Mesothelial cell of epicardium (in vitro differentiated cells): ENCODE measurements at places on chromosomes 16 and 17.

DNA sequence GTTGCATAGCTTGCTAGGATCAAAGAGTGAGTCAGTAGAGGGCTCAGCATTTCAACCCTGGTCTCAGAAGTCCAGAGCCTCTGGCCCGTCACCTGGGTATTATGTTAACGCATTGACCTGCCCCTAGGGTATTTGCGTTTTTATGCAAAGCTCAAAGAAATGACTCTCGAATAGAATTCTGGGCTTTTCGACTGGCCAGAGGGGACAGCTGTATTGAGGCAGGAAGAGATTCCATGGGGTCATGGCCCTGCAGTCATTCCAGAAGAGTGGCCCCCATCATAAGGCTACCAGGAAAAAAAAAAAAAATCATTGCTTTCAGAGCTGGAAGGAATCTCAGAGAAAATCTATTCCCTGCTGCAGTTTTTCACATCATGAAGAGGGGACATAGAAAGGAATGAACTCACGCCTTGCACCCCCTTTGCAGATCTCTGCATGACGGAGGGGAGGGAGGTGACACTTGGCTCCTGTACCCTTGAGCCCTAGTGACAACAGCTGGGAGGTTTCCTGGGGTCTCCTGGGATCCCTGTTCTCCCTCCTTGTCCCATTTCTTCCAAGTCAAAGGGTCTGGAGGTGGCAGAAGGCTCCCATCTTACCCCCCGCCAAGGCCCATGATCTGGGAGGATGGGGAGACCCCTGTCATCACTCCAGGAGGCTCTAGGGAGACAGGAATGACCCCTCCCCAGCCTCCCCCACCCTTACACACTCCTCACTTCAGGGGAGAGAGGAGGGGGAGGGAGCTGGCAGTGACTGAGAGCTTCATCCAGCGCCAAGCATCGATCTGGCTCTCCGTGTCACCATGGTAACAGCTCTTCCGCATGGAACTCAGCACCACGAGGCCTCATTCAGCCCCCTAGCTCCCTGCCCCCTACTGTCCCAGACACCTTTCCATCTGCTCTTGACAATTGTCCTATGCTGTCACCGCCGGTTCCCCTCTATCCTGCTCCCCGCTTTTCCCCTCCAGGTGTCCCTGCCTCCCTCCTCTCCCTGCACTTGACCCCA, 35.8 kb downstream of the GP2 start:
- DNase-seq = no peak
- H3K36me3 ChIP-seq = no peaks in the 10 kb centered on the region
- H3K4me3 ChIP-seq = no peak overlapping the region
- no peak overlapping the region for H3K27ac ChIP-seq
- peaks cover 24% of the 10 kb centered on the region for H3K27me3 ChIP-seq

- H3K4me1 ChIP-seq = peaks cover 7% of the 10 kb centered on the region
- no peak overlapping the region for H3K27ac ChIP-seq
- peaks cover 6% of the 10 kb centered on the region for H3K36me3 ChIP-seq
- H3K4me3 ChIP-seq = no peak overlapping the region
These were observed 8.0 kb downstream of the FBXO31 start for GRCh38 chr16:87375426-87376135.

- peak; percentile 75 for DNase-seq
- H3K36me3 ChIP-seq = peaks cover 2% of the 10 kb centered on the region
- H3K4me3 ChIP-seq = peak within 1 kb of the TSS; percentile 71
- H3K4me1 ChIP-seq = peaks cover 5% of the 10 kb centered on the region
- H3K27me3 ChIP-seq = peaks cover 45% of the 10 kb centered on the region
- H3K27ac ChIP-seq = no peak within 1 kb of the TSS
These were observed at the start of gene CORO6 for GRCh38 chr17:29622337-29623282. TSS of gene CORO6 (minus strand) at chr17:29622912. CDS start at chr17:29621421, 1,491 bp downstream.

- DNase-seq = no peak
- no peak overlapping the region for H3K27ac ChIP-seq
- no peaks in the 10 kb centered on the region for H3K4me1 ChIP-seq
- H3K27me3 ChIP-seq = peaks cover 3% of the 10 kb centered on the region
- H3K36me3 ChIP-seq = no peaks in the 10 kb centered on the region
These were observed 143.3 kb upstream of the ANKFN1 start for GRCh38 chr17:56009795-56010651.

DNA sequence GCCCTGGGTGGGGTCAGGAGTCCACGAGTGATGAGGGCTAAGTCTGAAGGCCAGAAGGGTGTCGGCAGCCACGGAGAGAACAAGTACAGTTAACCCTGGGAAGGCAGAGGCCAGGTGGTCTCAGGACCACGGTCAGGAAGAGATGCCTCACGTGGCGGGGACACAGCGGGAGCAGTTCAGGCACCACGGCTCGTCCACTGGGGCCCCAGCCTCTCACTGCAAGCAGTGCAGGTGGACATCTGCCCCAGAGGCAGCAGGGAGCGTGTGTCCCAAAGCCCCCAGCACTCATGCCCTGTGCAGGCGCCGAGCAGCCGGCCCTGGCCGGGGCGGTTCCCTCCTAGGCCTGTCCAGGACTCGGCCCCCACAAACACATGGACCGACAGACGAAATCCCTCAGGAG, 4.7 kb downstream of the LMF1 start:
- peaks cover 20% of the 10 kb centered on the region for H3K4me1 ChIP-seq
- peaks cover 44% of the 10 kb centered on the region for H3K36me3 ChIP-seq
- no peak for DNase-seq
- H3K4me3 ChIP-seq = no peak overlapping the region
- no peak overlapping the region for H3K27ac ChIP-seq

DNA sequence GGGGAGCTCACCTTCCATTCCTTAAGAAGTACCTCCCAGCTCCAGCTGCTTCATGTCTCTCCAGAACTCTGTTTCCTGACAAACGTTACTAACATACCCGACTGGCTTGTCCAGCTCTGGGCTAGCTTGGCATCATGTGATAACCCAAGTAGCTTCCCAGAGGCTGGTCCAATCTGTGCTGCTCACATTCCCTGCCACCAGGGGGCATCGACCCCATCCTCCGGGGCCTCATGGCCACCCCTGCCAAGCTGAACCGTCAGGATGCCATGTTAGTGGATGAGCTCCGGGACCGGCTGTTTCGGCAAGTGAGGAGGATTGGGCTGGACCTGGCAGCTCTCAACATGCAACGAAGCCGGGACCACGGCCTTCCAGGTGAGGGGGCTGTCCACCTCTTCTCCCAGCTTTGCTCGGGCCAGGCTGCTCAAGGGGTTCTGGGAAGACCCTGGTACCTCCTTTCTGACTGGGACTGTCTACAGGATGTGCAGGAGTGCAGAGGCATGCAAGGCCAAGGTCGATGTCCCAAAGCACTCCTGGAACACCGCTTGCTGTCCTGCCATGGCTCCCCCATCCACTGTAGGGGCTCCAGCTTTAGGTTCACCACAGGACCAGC, 7.6 kb downstream of the EPX start:
- no peaks in the 10 kb centered on the region for H3K4me1 ChIP-seq
- no peak overlapping the region for H3K27ac ChIP-seq
- peaks cover 50% of the 10 kb centered on the region for H3K27me3 ChIP-seq
- no peak overlapping the region for H3K4me3 ChIP-seq
- no peaks in the 10 kb centered on the region for H3K36me3 ChIP-seq

GRCh38 chr17:50481648-50482047, 3.0 kb downstream of the RSAD1 start:
- no peak overlapping the region for H3K4me3 ChIP-seq
- no peaks in the 10 kb centered on the region for H3K27me3 ChIP-seq
- peaks cover 12% of the 10 kb centered on the region for H3K4me1 ChIP-seq
- no peak overlapping the region for H3K27ac ChIP-seq
- no peak for DNase-seq

GRCh38 chr16:81626181-81626674, 152.9 kb upstream of the PLCG2 start:
- peaks cover 4% of the 10 kb centered on the region for H3K36me3 ChIP-seq
- H3K4me1 ChIP-seq = peaks cover 19% of the 10 kb centered on the region
- H3K4me3 ChIP-seq = no peak overlapping the region
- DNase-seq = no peak

DNA sequence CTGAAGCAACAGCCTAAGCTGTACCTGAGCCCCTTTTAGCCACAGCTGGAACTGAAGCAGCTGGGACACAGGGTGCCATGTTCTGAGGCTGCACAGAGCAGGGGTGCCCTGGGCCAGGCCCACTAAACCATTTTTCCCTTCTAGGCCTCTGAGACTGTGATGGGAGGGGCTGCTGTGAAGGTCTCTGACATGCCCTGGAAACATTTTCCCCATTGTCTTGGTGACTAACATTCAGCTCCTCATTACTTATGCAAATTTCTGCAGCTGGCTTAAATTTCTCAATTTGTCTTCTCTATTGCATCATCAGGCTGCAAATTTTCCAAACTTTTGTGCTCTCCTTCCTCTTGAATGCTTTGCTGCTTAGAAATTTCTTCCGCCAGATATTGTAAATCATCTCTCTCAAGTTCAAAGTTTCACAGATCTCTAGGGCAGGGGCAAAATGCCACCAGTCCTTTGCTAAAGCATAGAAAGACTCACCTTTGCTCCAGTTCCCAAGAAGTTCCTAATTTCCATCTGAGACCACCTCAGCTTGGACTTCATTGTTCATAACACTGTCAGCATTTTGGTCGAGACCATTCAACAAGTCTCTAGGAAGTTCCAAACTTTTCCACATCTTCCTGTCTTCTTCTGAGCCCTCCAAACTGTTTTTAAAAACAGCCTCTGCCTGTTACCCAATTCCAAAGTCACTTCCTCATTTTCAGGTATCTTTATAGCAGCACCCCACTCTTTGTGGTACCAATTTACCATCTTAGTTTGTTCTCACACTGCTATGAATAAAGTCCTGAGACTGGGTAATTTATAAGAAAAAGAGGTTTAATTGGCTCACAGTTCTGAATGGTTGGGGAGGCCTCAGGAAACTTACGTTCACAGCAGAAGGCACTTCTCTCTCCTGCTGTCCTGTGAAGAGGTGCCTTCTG, 49.8 kb downstream of the TMEM100 start:
- no peak overlapping the region for H3K27ac ChIP-seq
- peaks cover 7% of the 10 kb centered on the region for H3K4me1 ChIP-seq
- no peak for DNase-seq
- no peaks in the 10 kb centered on the region for H3K36me3 ChIP-seq

GRCh38 chr17:72176951-72177660, 56.3 kb downstream of the SOX9 start:
- H3K27ac ChIP-seq = no peak overlapping the region
- H3K27me3 ChIP-seq = peaks cover 2% of the 10 kb centered on the region
- no peaks in the 10 kb centered on the region for H3K36me3 ChIP-seq
- H3K4me1 ChIP-seq = peaks cover 15% of the 10 kb centered on the region
- DNase-seq = no peak
- H3K4me3 ChIP-seq = no peak overlapping the region

DNA sequence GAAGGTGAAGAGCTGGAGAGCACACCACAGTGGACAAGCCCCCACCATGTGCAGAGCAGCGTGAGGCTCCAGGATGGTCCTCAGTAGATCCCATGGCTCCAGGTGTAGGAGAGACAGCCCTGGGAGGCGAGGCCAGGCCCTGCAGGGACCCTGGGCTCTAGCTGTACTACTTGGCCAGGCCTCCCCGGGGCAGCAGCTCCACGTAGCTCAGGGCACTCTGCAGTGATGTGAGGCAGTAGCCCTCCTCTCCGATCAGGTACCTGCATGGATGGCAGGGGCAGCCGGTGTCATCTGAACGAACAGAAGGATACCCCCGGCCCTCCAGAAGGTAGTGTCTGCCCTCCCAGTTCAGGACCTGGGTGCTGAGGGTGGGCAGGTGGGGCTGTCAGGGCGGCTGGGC, 6.2 kb upstream of the SPATA2L start:
- H3K4me3 ChIP-seq = no peak overlapping the region
- no peak overlapping the region for H3K27ac ChIP-seq
- peaks cover 10% of the 10 kb centered on the region for H3K27me3 ChIP-seq
- no peaks in the 10 kb centered on the region for H3K4me1 ChIP-seq
- H3K36me3 ChIP-seq = no peaks in the 10 kb centered on the region

DNA sequence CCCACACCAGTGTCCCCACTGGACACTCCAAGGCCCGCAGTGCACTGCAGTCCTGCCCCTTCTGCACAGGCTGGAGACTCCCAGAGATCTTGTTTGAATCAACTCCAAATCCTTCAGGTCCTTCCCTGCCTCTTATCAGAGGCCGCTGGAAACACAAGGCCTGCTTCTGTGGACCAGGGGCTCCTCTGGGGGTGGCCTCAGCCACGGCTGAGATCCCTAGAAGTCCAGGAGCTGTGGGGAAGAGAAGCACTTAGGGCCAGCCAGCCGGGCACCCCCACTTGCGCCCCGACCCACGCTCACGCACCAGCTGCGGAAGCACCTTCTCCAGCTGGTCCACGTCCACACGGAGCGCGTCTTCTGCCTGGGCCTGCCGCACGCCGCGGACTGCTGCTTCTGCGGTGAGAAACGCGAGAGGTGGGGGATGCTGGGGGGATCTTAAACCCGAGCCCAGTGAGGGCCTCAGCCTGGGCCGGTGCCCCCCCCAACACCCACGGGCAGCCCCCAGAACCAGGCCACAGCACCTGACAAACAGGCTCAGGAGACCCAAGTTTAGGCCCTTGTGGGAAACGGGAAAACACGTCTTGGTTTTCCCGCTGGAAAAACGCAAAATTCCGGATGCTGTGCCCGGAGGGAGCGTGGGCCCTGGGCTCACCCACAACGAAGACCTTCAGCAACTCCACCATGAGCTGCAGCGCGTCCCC, 3.5 kb downstream of the CENPX start:
- H3K27ac ChIP-seq = no peak overlapping the region
- H3K27me3 ChIP-seq = no peaks in the 10 kb centered on the region
- peaks cover 20% of the 10 kb centered on the region for H3K4me1 ChIP-seq
- H3K36me3 ChIP-seq = no peaks in the 10 kb centered on the region
- peak overlapping the region; percentile 24 for H3K4me3 ChIP-seq

- no peaks in the 10 kb centered on the region for H3K27me3 ChIP-seq
- no peak for DNase-seq
- no peak overlapping the region for H3K4me3 ChIP-seq
These were observed 11.2 kb upstream of the NUDT16L1 start for GRCh38 chr16:4682084-4682591.

DNA sequence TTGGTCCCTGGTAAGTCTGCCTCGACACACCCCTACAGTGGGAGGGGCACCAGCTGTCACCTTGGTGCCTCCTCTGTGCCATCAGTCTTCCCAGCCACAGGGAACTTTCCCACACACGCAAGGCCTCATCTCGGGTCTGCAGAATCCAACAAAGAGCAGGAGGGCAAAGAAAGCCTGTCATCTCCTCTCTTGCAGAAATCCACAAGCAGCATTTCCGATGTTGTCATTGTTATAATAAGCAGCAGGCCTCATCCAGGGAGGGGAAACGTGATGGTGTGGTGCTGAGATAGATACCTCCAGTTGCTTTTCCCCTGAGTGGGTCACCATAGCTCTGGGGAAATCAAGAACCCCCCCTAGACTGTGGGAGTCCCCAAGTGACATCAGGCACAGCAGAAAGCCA, 110.4 kb downstream of the CMIP start:
- H3K27me3 ChIP-seq = no peaks in the 10 kb centered on the region
- DNase-seq = no peak
- H3K36me3 ChIP-seq = peaks cover 1% of the 10 kb centered on the region
- H3K27ac ChIP-seq = no peak overlapping the region
- H3K4me1 ChIP-seq = peaks cover 17% of the 10 kb centered on the region
- H3K4me3 ChIP-seq = no peak overlapping the region
